ENCODE measurements at places on chromosomes 5 and 9. TPM values are rescaled to one million over a fixed set of nuclear protein-coding genes. Genes with fewer than 3 reads are reported as not detected.

The NSUN2 gene
- 93.5 TPM for total RNA-seq

The SLC45A2 gene
- not detected for total RNA-seq

The TAF11L10 gene
- total RNA-seq: not detected

The MUSK gene
- not detected for total RNA-seq

The PCDHGA5 gene
- 0.18 TPM for total RNA-seq

The CCNO gene
- total RNA-seq: 7.5 TPM

The ORM2 gene
- not detected for total RNA-seq

The HAPLN1 gene
- not detected for total RNA-seq

The TMEM232 gene
- total RNA-seq: not detected

The TMEM171 gene
- total RNA-seq: 6.4 TPM

The PPP2R2B gene
- 0.19 TPM for total RNA-seq

The PTGES gene
- total RNA-seq: 131 TPM

The MCTP1 gene
- 6.8 TPM for total RNA-seq

The ISL1 gene
- not detected for total RNA-seq
